ENCODE measurements at places on chromosomes 11 and 22.

GRCh38 chr11:27524155-27524554 lies 17.6 kb upstream of the LIN7C start:
- DNase-seq: peak; percentile 15

GRCh38 chr11:117713538-117713991 lies 83.5 kb downstream of the DSCAML1 start:
- no peak for DNase-seq

DNA sequence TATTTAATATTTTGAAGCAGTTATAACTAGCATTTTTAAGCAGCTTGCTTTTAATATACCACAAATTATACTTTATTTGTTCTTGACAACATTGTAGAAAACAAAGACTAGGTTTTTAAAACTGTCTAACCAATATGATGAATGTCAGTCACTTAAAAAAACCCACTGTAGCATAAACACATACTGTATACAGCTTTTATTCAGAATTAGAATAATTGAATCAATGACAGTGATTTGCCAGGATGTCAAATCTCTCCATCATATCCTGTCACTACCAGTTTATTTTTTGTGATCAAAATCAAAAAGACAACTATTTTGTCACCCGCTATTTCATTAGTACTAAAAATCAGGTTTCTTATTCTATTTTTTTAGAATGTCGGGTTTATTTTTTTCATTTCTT lies 26.5 kb downstream of the PAX6 start:
- no peak for DNase-seq

- DNase-seq: peak; percentile 36
Observed at GRCh38 chr11:8099291-8099899, 18.4 kb downstream of the TUB start.

- DNase-seq: no peak
Observed at GRCh38 chr11:126697936-126698335, 302.6 kb downstream of the KIRREL3 start.

DNA sequence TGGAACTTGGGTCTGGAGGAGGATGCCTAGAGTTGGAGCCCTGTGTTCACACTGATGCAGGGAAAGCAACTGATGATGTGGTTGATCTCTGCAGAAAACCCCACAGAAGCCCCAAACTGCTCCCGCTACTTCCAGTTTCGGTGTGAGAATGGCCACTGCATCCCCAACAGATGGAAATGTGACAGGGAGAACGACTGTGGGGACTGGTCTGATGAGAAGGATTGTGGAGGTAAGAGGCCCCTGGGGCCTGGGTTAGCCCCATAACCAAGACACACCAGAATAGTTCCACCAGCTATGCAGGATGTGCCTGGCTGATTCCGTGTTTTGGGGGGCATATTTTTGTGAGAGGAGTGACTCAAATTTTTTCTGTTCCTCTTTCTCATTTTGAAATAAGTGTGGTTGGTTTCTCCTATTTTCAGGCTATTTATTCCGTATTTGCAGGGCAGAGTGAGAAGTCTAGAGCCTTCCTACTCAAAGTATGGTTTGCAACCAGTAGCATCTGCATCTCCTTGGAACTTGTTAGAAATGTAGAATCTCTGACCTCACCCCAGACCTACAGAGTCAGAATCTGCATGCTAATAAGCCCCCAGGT lies 137.3 kb upstream of the SORL1-AS1 start:
- no peak for DNase-seq

DNA sequence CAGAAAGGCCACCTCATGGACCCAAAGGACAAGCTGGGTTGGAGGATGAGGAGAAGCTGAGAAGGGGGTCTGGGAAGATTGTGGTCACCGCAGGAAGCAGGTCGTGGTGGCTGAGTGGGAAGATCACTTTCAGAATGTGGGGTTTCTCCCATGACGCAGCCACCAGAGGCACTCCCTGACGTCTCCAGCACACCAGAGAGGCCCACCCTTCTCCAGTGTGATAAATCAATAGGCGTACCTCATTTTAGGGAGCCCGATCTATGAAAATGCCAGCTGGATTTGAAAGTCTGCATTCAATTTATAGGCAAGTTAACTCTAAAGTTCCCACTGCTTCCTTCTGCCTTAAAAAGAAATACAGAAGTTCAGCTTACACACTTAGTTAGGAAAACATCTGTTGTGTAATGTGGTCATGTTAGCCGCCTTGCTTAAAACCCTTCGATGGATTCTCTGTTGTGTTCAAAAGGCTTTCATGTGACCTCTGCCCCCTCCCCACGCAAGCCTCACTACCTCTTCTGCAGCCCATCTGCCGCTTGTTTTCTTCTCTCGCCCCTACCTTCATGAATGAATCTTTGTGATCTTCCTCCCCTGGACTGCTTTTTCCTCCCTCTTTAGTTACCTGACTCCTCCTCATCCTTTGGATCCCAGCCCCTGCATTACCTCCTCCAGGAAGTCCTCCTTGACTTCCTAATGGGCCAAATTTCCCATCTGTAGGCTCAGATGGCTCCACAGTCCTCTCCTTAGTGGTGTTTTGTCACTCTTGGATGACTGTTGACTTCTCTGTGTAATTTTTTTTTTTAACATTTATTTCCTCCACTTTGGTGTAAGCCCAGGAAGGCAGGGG lies 10.7 kb downstream of the TSPAN18 start:
- no peak for DNase-seq

DNA sequence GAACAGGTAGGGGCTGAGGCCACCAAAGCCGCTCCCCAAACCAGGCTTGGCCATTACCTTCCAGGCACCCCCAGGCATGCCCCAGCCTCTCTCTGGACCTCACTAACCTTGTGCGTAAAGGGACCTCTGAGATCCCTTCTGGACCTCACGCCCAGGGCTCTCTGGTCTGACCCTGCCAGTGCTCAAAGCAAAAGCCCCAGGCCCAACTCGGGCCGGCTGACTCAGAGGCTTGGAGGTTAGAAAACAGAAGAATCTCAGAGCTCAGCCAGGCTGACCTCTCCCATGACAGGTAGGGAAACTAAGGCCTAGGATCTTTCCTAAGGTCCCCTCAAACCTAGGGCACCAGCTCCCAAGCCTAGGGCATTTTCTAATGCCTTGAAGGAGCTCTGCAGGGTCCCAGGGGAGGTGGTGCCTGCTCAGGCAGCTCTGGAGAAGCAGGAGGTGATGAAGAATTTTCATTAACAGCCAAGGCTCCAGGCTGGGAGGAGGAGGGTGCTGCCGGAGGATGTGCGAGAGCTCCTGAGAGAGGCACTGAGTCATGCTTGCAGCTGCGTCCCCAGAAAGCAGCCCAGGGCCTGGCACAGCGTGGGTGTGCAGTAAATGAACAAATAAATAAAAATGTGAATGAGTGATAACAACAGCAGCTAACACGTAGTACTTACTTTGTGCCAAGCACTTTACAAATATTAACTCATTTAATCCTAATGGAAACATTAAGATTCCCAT lies 25.6 kb downstream of the ARRB1 start:
- no peak for DNase-seq

GRCh38 chr11:92670308-92670890 lies 299.1 kb upstream of the MTNR1B start:
- no peak for DNase-seq

DNA sequence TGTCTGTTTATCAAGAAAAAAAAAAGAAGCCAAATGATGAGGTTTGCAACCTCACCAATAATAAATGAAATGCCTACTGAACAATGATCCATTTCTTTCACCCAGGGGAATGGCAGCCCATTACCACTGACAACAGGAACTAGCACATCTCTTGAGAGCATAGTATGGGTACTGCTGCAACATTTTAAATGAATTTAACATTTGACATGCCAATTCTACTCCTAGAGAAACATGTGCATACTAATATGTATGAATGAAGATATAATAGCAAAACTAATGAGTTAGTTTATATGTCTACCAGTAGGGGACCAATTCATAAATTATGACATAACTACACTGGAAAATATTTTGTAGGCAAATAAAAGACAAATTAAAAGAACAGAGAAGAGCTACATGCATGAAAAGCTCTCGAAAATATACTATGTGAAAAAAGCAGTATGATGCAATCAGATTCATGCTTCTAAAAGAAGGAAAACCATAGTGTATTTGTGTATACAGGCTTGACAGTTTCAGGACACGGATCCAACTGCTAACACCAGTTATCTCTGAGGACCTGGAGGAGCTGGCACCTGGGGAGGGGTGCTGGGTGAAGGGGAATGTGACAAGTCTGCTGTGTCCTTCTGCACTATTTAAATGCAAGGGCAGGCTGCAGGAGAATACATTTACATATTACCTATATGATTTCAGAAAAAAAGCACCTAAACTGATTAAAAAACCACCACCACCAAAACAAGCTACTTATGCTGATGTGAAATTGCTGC lies 6.9 kb downstream of the SMCO4 start:
- DNase-seq: no peak

DNA sequence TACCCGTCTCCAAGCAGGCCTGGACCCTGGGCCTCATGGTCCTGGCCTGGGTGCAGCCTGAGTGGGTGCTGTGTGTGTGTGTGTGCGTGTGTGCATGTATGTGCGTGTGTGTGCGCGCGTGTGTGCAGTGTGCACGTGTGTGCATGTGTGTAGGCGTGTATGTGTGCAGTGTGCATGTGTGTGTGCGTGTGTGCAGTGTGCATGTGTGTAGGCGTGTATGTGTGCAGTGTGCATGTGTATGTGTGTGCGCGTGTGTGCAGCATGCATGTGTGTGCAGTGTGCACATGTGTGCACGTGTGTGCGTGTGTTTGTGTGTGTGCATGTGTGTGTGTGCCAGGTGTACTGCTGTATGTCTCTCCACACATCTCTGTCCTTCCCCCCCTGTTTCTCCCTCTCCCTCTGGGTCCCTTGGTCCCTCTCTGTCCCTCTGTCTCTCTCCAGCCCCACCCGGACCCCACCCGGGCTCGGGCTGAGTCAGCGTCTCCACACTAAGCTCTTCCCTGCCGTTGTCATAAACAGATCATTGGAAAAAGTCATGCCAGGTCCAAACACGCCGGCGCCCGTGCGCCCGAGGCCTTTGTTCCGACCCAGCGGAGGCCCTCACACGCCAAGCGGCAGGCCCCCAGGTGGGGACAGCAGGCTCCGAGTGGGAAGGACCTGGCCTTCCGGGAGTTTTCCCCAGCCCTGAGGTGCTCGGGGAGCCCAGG lies 34.0 kb downstream of the WNT7B start:
- DNase-seq: no peak

DNA sequence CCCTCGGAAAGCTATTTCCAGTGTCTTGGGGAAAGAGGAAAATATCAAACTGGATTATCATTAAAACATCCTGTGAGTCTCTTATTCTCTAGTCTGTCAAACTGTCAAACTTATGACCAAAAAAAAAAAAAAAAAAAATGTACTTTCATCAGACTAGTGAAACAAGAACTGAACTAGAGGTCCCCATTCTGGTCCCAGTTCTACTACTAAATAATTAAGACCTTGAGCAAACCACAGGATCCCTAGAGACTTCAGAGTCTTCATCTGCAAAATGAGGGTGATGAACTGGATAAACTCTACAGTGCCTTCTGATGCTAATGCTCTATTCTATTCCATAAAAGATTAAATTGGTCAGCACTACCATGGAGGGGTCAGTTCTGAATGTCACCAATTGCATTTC lies 105.8 kb downstream of the SERGEF start:
- DNase-seq: no peak
